ENCODE measurements at places on chromosomes 4 and X. TPM values are rescaled to one million over a fixed set of nuclear protein-coding genes. Genes with fewer than 3 reads are reported as not detected.

The CCNB3 gene
- total RNA-seq = 0.39 TPM

The MAPK10 gene
- total RNA-seq = 0.65 TPM

The EGF gene
- total RNA-seq = 2.0 TPM

The PTTG2 gene
- total RNA-seq = not detected

The FATE1 gene
- total RNA-seq = not detected

The ADH1B gene
- total RNA-seq = not detected

The VCX2 gene
- total RNA-seq = not detected

The TRIML2 gene
- total RNA-seq = 41.3 TPM

The MAGEC1 gene
- total RNA-seq = not detected

The ATP8A1 gene
- under 0.01 TPM for total RNA-seq

The APLN gene
- 0.11 TPM for total RNA-seq

The USP38 gene
- 36.5 TPM for total RNA-seq

The OPN1MW gene
- total RNA-seq = not detected

The CISD2 gene
- 36.1 TPM for total RNA-seq

The TKTL2 gene
- not detected for total RNA-seq

The DOCK11 gene
- total RNA-seq = 1.6 TPM

The AKAP14 gene
- not detected for total RNA-seq

The NLGN4X gene
- total RNA-seq = under 0.01 TPM

The CXCR3 gene
- total RNA-seq = 0.11 TPM

The FMR1NB gene
- total RNA-seq = not detected

The CCDC120 gene
- 9.3 TPM for total RNA-seq

The PAGE5 gene
- not detected for total RNA-seq

The STPG2 gene
- total RNA-seq = 1.2 TPM

The FOXP3 gene
- total RNA-seq = not detected

The TLR7 gene
- under 0.01 TPM for total RNA-seq

The SFRP2 gene
- total RNA-seq = 9.8 TPM

The PNCK gene
- 5.1 TPM for total RNA-seq

The AMOT gene
- total RNA-seq = 221 TPM

The THAP9 gene
- total RNA-seq = 6.1 TPM

The PASD1 gene
- total RNA-seq = not detected

The EXOC1 gene
- 35.2 TPM for total RNA-seq
